ENCODE measurements at places on chromosomes 4 and X. TPM values are rescaled to one million over a fixed set of nuclear protein-coding genes. Genes with fewer than 3 reads are reported as not detected.

CT45A5 gene
- total RNA-seq: not detected

NKX3-2 gene
- under 0.01 TPM for total RNA-seq

BEND2 gene
- total RNA-seq: not detected

VCX3A gene
- total RNA-seq: not detected

TCP11X2 gene
- total RNA-seq: not detected

CAPN6 gene
- 1.3 TPM for total RNA-seq

CLDN24 gene
- total RNA-seq: not detected

PGRMC1 gene
- total RNA-seq: 202 TPM

DDX53 gene
- total RNA-seq: under 0.01 TPM

STS gene
- total RNA-seq: 4.5 TPM

PDZD11 gene
- 54.0 TPM for total RNA-seq

EDNRA gene
- total RNA-seq: 4.2 TPM

PDE5A gene
- 109 TPM for total RNA-seq

KIAA0232 gene
- total RNA-seq: 29.8 TPM

CHRNA9 gene
- under 0.01 TPM for total RNA-seq

UGT2A1 gene
- total RNA-seq: not detected

ASMT gene
- total RNA-seq: not detected

PRAF2 gene
- 15.1 TPM for total RNA-seq

MAP7D2 gene
- total RNA-seq: not detected

ZNF157 gene
- total RNA-seq: under 0.01 TPM

NLGN4X gene
- 0.86 TPM for total RNA-seq

TMEM35A gene
- 1.9 TPM for total RNA-seq

GBA3 gene
- total RNA-seq: not detected

ANKRD50 gene
- total RNA-seq: 27.1 TPM

PLA2G12A gene
- 11.7 TPM for total RNA-seq

LAS1L gene
- 16.4 TPM for total RNA-seq

CYSLTR1 gene
- total RNA-seq: under 0.01 TPM

RHOXF2 gene
- 0.32 TPM for total RNA-seq

CLCN4 gene
- 2.3 TPM for total RNA-seq

PABPC1L2A gene
- not detected for total RNA-seq

TLR6 gene
- 2.3 TPM for total RNA-seq

REPS2 gene
- total RNA-seq: 0.43 TPM

KLKB1 gene
- not detected for total RNA-seq

PRMT9 gene
- 11.3 TPM for total RNA-seq

KIT gene
- total RNA-seq: 5.5 TPM

JAKMIP1 gene
- not detected for total RNA-seq

PCDH18 gene
- total RNA-seq: 181 TPM

FMR1NB gene
- not detected for total RNA-seq

PSAPL1 gene
- not detected for total RNA-seq
